A549 treated with dexamethasone at 1 μM for 4 hours (cell line): ENCODE measurements at places on chromosomes 12 and 14. TPM values are rescaled to one million over a fixed set of nuclear protein-coding genes. Genes with fewer than 3 reads are reported as not detected.

RNF212B gene
- not detected in 5 replicates for total RNA-seq

ADGRD1 gene
- total RNA-seq, result 0.40 to 0.56 TPM (median 0.55 TPM) in 5 replicates

PTHLH gene
- total RNA-seq, result 11.9 to 14.2 TPM (median 12.3 TPM) in 5 replicates

HPD gene
- total RNA-seq, result 1.4 to 2.7 TPM (median 2.2 TPM) in 5 replicates

TIMM9 gene
- 62.4 to 87.2 TPM (median 72.6 TPM) in 5 replicates for total RNA-seq

NANOG gene
- total RNA-seq, result 0.05 to 0.08 TPM (median 0.06 TPM) in 4 of 5 replicates, not detected in the other

FAM186B gene
- 0.07 to 0.16 TPM (median 0.12 TPM) in 4 of 5 replicates, not detected in the other for total RNA-seq

CLEC4E gene
- total RNA-seq, result 0.12 to 0.41 TPM (median 0.28 TPM) in 5 replicates

FOXA1 gene
- 4.2 to 7.4 TPM (median 6.5 TPM) in 5 replicates for total RNA-seq

SMOC1 gene
- total RNA-seq, result 16.6 to 23.1 TPM (median 18.1 TPM) in 5 replicates

LRRIQ1 gene
- 0.30 to 1.0 TPM (median 0.76 TPM) in 5 replicates for total RNA-seq

OR4L1 gene
- not detected in 5 replicates for total RNA-seq

C14orf180 gene
- total RNA-seq, result not detected in 5 replicates

SLC8B1 gene
- total RNA-seq, result 7.1 to 10.5 TPM (median 9.6 TPM) in 5 replicates

PLEKHD1 gene
- total RNA-seq, result 0.01 to 0.03 TPM (median 0.02 TPM) in 4 of 5 replicates, not detected in the other

TMEM260 gene
- total RNA-seq, result 3.4 to 6.3 TPM (median 4.7 TPM) in 5 replicates

ACVRL1 gene
- total RNA-seq, result 0.07 to 0.18 TPM (median 0.11 TPM) in 5 replicates

DBX2 gene
- total RNA-seq, result not detected in 5 replicates

CMKLR1 gene
- total RNA-seq, result 0.02 to 0.11 TPM (median 0.05 TPM) in 3 of 5 replicates, not detected in the others
